ENCODE measurements at places on chromosomes 4 and X. TPM values are rescaled to one million over a fixed set of nuclear protein-coding genes. Genes with fewer than 3 reads are reported as not detected.

PLP1 gene
- not detected for total RNA-seq

PLXNB3 gene
- total RNA-seq = 0.23 TPM

GSX2 gene
- not detected for total RNA-seq

DDX53 gene
- not detected for total RNA-seq

GRCh38 chr4:76426272-76426671 is 5.3 kb upstream of the CCDC158 start:
- DNase-seq = no peak
- no peak overlapping the region for H3K27ac ChIP-seq
- H3K4me3 ChIP-seq = no peak overlapping the region
- H3K36me3 ChIP-seq = no peaks in the 10 kb centered on the region

DNA sequence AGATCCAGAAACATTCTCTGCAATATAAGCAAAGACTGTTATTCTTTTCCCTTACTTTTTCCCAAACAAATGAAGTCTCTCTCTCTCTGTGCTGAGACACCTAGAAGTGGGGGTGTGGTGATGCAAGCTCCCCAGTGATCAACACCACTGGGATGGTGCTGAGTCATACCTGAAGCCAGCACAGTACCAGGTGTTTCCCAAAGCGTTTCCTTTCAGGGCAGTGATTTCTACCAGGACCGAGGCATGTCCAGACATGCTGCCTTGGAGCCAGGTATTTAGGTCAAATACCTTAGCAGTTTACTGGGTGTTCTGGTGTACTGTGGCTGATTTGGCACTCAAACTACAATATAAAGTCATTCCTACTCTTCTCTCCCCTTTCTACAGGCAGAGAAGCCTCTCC is 726.5 kb downstream of the FAM133A start:
- H3K4me1 ChIP-seq = no peaks in the 10 kb centered on the region
- DNase-seq = no peak
- H3K27ac ChIP-seq = no peak overlapping the region
- H3K27me3 ChIP-seq = no peaks in the 10 kb centered on the region
- H3K36me3 ChIP-seq = no peaks in the 10 kb centered on the region
- no peak overlapping the region for H3K4me3 ChIP-seq

GRCh38 chr4:15293711-15294110 is 134.1 kb upstream of the C1QTNF7 start:
- H3K4me3 ChIP-seq = no peak overlapping the region
- no peaks in the 10 kb centered on the region for H3K4me1 ChIP-seq
- H3K27ac ChIP-seq = no peak overlapping the region
- no peaks in the 10 kb centered on the region for H3K27me3 ChIP-seq

- no peaks in the 10 kb centered on the region for H3K36me3 ChIP-seq
- no peak for DNase-seq
- no peaks in the 10 kb centered on the region for H3K4me1 ChIP-seq
- H3K4me3 ChIP-seq = no peak overlapping the region
Observed at GRCh38 chr4:177033135-177033534, 240.4 kb upstream of the VEGFC start.

DNA sequence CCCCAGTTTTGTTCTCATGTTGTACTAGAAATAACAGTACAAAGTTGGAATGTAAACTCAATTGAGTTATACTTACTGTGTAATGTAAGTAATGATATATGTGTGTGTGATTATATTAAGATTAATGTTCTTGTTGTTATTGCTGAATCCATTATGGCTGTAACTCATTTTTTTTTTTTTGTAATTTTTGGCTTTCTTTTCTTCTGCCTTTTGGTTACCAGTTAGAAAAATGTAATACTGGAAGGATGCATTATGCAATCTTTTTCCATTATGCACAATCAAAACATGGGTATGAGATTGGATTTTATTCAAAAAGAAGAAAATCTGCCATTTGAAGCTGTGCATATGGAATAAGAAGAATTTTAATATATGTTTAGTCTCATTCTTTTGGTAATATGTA is 34.0 kb downstream of the BANK1 start:
- H3K4me1 ChIP-seq = no peaks in the 10 kb centered on the region
- peaks cover 2% of the 10 kb centered on the region for H3K27me3 ChIP-seq
- DNase-seq = no peak
- H3K4me3 ChIP-seq = no peak overlapping the region

DNA sequence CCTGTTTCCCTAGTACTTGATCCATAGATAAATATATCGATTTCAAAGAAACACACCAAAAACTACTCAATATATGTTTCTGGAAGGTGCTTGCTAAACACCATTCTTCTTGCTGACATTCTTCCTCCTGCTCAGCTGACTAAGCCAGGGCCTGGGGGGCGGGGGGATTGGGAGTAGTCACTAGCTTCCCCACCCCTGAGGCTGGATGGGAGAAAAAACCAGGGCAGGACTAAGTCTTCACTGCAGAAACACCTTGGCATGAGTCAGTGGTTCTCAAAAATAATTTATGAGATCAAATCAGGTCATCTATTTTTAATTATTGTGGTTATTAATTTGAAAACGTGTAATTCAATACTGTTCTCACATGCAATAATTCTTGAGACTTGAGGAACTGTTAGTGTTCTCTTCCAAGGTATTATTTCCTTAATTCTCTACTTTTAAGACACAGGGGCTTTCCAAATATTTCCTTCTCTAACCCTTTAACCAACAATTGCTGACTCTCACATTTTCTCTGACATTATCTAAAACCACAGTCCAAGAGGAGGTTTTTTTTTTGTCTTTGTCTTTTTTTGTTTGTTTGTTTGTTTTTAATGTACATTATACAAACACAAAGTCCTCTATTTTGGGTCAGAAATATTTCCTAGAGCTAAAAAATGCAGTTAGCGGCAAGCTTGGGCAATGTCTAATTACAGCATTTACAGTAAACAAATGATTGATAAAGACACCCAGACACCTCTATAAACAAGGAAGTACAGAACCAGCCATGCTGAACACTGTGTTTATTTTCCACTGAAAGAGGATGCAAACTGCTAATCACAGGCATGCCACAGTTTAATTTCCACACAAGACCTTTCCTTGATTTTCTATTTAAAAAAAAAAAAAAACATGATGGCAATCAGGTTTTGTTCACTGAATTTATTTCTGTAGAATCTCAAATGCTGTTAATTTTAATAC is 120.3 kb upstream of the USP9X start:
- H3K27me3 ChIP-seq = no peaks in the 10 kb centered on the region
- DNase-seq = no peak
- no peaks in the 10 kb centered on the region for H3K36me3 ChIP-seq
- no peak overlapping the region for H3K27ac ChIP-seq

GRCh38 chr4:128686032-128686465 is 123.5 kb upstream of the JADE1 start:
- DNase-seq = no peak
- H3K4me3 ChIP-seq = no peak overlapping the region
- H3K36me3 ChIP-seq = no peaks in the 10 kb centered on the region
- no peaks in the 10 kb centered on the region for H3K4me1 ChIP-seq
- no peak overlapping the region for H3K27ac ChIP-seq
- H3K27me3 ChIP-seq = peaks cover 3% of the 10 kb centered on the region

- H3K4me1 ChIP-seq = no peaks in the 10 kb centered on the region
- H3K4me3 ChIP-seq = no peak overlapping the region
- no peaks in the 10 kb centered on the region for H3K36me3 ChIP-seq
- H3K27me3 ChIP-seq = no peaks in the 10 kb centered on the region
- DNase-seq = no peak
Observed at GRCh38 chr4:69584135-69584534, 55.3 kb downstream of the UGT2A2 start.

- H3K27ac ChIP-seq = peak overlapping the region; percentile 98
- H3K36me3 ChIP-seq = peaks cover 5% of the 10 kb centered on the region
- H3K4me3 ChIP-seq = peak overlapping the region; percentile 90
Observed at GRCh38 chrX:132489578-132490419, 961 bp upstream of the MBNL3 start.
